Cardiac septum (tissue), 1 donor: ENCODE measurements at places on chromosomes 5 and 9. TPM values are rescaled to one million over a fixed set of nuclear protein-coding genes. Genes with fewer than 3 reads are reported as not detected.

GRCh38 chr5:72857396-72857795, 40.9 kb downstream of the TNPO1 start:
- no peak for DNase-seq

Gene SHISAL2B
- not detected for total RNA-seq

Gene PCDH1
- total RNA-seq: 16.9 TPM

Gene SPAAR
- total RNA-seq: 4.0 TPM

- DNase-seq: no peak
These were observed 27.5 kb downstream of the CEL start for GRCh38 chr9:133089271-133089671.

Gene ARSI
- total RNA-seq: 0.38 TPM

DNA sequence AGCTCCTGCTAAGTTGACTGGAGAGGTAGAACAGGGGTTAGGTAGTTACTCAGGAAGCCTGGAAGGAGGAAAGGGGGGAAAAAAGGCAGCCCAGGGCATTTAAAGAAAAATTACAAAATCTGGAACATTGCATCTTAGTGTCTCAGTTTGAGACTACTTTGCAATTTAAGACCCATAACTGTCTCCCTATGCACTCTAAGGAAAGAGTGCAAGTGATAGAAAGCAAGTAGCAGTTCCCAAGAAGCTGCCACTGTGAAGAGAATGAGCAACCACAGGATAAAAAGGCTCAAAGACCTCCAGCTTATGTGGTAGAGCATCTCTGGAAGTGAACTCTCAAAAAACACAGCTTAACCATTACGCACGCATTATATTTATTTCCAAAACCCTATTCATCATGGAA, 141.8 kb downstream of the SLCO4C1 start:
- DNase-seq: no peak

DNA sequence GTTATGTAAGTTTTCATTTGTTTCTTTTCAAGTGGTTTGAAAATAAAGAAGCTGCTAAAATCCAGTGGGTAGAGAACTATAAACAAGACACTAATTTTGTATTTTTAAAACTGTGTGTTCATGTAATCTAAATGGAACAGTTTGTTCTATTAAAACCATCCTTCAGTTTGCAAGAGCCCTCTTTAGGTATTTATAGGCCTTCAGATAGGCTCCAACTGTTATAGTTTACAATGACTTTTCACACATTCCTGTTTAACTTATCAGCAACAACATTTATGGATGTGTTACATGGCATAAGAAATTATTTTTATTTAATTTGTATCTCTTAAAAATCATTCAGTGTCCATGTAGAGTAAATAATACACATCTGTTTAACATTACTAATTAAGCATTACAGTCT, 126.7 kb upstream of the SLCO6A1 start:
- no peak for DNase-seq

DNA sequence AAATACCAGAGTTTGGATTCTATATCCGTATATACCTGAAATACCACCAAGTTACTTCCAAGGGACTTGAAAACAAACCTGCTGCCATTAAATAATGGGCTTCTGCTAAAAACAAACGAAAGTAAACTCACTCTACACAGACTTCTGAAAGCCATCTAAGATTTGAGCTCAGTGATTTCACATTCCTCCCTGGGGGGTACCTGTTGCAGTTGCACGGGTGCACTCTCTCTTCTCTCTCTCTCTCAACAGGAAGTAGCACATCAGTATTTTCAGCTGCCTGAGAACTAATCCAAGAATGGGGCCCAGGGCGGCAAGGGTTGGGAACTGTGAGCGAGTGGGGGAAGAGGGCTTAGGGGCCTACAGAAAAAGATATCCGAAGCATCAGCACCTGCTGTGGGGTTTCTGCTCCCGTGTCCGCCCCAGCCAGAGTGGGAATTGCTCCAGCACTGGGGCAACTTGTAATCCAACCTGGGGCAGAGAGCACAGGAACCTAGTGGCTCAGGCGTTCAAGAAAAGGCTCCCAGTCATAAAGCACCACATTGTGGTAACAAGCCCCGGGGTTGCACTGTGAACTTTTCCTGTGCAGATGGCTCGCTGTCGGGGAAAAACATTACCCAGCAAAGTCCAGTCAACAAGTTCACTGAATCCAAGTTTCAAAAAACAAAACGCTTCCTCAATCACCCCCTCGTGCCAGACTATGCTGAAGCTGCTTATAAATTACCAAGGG, 99.8 kb downstream of the EFNA5 start:
- DNase-seq: no peak

- no peak for DNase-seq
These were observed 175.3 kb downstream of the HSPA4 start for GRCh38 chr5:133227082-133227481.

GRCh38 chr9:27954858-27955257, 381.6 kb upstream of the C9orf72 start:
- DNase-seq: no peak

Gene MYORG
- total RNA-seq: 9.7 TPM

GRCh38 chr5:75856056-75856455, 138.8 kb upstream of the POC5 start:
- DNase-seq: no peak

DNA sequence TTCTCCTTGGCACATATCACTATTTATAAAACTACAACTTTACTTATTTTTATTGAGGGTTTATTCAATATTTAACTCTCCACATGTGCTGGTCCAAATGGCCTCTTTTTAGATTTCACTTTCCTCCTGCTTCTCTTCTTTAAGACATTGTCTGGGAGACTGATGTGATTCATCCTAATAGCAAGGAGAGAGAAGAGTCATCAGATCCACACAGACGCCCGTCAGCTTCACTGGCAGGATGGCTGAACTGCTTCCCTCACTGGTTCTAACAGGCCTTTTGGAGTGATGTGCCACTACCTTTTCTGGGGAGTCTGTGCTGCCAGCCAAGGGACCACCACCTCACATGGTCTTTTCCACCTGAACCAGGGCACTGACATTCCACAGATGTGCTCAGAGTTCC, 16.5 kb upstream of the ROR2 start:
- DNase-seq: no peak

DNA sequence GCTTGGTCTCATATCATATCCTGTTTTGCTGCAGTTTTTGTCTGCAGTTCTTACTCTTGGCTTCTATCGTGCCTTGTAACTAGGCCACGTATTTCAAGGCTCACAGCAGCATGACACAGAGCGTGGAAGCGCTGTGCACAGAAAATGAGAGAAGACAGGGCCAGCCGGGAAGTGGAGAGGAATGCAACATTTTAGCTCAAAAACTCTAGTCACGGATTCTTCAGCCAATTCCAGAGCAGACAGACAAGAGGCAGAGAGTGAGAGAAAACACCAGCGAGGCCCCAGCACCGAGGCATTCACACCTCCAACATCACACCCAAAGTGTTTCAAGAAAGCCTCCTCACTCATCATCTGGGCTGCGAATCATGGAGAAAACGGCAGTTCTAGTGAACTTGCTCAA, 160.8 kb downstream of the DNAH5 start:
- no peak for DNase-seq

- DNase-seq: no peak
These were observed 43.7 kb downstream of the TEX10 start for GRCh38 chr9:100308965-100309564.

- DNase-seq: no peak
These were observed 244.6 kb upstream of the ATP10B start for GRCh38 chr5:161096581-161096980.
